AG08396 (cell line): ENCODE measurements at places on chromosomes 12 and 14.

- DNase-seq, result no peak
These were observed 74.7 kb downstream of the BTG1 start for GRCh38 chr12:92070864-92071445.

GRCh38 chr12:101885912-101886561, 8.7 kb downstream of the DRAM1 start:
- DNase-seq, result no peak

DNA sequence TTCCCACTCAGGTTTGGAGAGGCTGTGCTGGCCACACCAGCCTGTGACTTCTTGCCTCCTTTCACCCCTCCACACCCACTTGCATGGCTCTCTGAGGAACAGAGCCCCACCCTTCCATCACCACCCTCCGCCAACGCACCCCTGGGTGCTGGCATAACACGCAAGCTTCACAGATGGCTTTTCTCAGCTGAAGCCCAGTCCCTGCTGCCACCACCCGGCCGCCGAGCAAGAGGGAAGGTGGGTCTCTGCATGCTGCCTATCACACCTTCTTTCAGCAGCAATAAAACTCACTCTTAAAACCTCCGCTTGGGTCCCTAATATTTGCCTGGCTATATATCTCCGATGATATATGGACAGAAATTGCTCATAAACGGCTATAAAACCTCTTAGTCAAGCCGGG, 41.6 kb downstream of the SMUG1 start:
- DNase-seq, result no peak

DNA sequence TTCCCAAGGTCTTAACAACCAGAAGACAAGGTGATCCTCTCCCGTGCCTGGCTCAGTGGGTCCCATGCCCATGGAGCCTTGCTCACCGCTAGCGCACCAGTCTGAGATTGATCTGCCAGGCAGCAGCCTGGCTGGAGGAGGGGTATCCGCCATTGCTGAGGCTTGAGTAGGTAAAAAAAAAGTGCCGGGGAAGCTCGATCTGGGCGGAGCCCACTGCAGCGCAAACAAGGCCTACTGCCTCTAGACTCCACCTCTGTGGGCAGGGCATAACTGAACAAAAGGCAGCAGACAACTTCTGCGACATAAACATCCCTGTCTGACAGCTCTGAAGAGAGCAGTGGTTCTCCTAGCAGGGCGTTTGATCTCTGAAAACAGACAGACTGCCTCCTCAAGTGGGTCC, 104.0 kb downstream of the C14orf39 start:
- DNase-seq, result no peak

GRCh38 chr12:121590476-121591143, 9.8 kb upstream of the KDM2B start:
- peak; percentile 28 for DNase-seq

DNA sequence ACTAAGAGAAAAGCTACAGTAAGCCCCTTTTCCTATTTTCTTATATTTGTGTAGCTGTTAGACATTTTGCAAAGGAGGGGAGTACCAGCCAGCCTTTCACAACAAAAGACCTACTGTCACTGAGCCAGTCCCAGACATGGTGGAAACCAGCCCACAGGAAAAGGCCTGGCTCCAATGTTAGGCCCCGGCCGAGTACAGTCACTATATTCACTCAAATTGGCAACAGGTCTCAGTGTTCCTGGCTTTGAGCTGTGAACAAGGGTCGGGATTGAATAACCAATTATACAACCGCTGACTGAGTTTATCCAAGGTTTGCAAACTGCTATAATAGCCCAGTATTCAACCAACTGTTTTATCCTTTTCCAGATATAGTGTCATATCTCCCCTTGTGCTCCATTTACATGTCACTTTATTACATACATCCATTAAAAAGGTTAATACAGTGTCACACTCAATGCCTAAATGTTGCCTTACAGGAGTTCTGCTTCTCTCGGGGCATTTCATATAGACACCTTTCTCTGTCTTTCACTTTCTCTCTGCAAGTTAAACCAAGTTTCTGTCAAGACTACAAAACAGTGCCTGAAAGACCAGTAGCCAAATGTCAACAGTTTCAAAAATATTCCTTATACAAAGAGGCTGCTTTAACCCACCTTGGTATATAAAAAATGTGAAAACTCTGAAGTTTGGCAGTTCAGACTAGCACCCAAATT, 178.1 kb downstream of the SOX5 start:
- DNase-seq, result peak; percentile 3

DNA sequence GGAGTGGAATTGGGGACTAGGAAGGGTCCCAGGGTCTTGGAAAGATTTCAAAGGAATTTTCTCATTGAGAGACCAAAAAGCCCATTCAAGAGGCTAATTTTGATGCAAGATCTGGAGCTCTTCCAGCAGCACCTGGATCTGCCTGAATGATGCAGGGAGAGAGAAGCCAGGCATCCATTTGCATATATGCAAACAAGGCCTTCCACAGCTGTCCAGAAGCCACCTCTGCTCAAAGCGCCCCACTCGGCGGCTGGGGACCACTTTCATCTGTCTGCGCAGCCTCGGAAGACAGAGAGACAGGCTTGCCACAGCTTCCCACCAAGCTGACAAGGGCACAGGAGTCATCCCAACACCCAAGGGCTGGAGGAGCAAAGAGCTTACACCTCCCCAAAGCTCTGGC, 295.6 kb downstream of the DPF3 start:
- no peak for DNase-seq

- peak; percentile 70 for DNase-seq
These were observed 2.2 kb downstream of the KRT80 start for GRCh38 chr12:52189376-52190174.

GRCh38 chr14:29388571-29388970, 539.1 kb downstream of the PRKD1 start:
- DNase-seq, result no peak

DNA sequence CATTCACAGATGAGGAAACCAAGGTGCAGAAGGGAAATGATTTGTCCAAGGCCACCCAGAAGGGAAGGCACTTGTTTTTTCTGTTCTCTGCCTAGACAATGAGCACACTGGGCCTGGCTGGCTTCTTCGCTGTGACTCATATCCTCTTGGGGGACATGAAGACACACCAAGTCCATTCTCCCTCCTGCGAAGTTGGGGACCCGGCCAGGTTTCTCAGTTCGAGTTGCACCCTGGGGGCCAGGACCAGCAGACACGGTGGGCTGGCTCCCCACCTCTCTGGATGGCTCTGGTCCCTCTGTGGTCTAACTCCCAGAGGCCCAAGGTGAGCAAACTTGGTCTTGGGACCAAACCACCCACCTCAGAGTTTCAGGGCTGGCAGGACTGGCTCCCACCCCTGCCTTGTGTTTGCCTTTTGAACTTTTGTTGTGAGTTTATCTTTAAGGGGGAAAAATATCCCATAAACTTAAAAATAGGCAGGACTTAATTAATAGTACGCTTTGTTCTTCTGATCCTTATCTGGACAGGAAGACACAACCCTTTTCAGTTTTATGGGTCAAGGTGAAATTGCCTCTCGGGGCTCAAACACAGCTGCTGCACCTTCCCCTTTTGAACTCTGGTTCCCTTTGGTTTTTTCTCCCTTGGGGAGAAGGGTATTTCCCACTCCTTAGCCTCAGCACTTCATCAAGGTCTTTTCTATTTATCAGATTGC, 9.0 kb upstream of the MLEC start:
- DNase-seq, result no peak

DNA sequence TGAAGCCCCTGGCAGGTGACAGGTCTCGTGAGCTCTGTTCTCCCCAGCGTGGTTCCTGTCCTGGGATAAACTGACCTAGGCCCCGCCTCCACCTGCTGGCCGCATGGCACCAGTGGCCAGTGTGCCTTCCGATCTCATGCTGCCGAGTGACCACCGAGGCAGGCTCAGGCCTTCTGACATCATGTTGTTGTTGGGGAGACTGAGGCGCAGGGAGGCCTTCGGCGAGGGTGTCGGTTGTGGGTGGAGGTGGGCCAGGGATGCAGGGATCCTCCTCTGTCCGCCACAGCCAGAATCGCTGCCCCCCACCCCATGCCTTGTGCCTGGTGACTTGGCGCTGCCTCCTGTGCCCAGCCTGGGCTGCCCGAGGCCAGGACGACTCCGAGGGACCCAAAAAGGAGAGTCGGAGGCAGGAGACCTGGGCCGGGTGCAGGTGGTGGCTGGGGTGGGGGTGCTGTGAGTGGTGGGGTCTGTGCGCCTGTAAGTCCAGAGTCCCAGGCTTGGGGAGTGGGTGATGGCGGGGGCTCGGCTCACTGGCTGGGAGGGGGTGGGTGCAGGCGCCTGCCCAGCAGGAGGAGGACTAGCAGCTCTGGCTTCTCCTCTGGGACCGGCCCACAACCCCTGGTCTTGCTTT, 24.3 kb downstream of the ASPG start:
- DNase-seq, result no peak

DNA sequence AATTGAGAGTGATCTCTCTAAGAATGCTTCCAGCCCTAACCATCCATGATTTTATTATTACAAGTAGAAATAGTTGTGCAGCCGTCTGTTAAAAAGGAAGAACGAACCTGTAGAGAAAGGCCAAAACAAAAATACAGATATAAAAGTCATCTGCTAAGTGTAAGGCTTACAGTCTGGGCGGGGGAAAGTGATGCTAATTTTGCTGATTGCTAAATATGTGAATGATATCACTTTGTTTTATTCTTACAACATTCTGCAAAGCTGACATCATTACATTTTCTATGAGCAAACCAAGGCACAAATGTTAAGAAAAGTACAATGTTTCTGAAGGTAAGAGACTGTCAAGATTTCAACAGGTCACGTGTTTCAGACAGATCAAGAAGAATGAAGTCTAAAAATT, 101.5 kb upstream of the RAP1B start:
- no peak for DNase-seq

DNA sequence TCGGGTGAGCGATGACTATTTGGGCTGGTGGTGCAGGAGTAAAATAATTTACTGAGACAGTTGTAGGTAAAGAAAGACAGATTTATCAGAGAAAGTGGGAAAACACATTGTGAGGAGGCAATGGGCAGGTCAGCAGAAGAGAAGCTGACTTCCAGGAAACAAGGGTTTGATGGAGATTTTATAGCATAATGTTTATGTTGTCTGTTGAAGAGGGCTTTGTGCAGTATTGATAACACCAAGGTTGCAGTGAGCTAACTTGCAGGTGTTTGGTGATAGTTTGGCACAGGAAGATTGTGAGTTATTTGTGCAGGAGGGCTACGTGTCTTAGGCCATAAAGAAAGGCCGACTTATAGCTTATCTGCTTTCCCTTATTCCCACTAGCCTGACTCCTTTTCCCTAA, 72.2 kb downstream of the DHRS2 start:
- DNase-seq, result no peak

- peak; percentile 16 for DNase-seq
These were observed 36.1 kb downstream of the SNX6 start for GRCh38 chr14:34593740-34594375.

DNA sequence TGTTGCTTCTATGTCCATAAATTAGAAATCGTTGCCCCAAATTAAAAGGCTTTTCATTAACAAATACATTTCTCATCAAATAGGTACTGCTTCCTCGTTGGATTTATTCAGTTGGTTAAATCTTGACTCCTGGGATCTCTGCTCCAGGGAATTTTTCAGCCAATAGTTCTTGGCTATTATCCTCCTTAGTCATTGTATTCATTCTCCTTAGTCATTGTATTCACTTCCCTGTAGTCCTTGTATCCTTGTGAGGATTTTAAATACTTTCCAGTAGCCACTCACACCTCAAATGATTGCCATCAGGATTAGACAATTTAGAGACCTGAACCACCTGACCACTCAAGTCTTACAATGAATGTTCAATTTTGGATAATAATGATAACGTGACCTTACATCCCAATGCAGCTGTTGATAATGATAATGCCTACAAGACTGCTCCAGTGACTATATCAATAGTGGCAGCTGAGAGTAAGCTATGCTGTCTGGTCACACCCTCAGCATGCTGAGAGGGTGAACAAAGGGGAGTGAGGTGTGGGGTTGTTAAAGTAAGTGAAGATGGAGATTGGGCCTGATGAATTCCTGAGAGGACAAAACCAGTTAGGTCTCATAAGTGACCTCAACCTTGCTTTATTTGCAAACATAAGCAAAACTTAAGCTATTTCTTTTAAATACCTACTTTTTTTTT, 193.7 kb upstream of the RTL1 start:
- no peak for DNase-seq

DNA sequence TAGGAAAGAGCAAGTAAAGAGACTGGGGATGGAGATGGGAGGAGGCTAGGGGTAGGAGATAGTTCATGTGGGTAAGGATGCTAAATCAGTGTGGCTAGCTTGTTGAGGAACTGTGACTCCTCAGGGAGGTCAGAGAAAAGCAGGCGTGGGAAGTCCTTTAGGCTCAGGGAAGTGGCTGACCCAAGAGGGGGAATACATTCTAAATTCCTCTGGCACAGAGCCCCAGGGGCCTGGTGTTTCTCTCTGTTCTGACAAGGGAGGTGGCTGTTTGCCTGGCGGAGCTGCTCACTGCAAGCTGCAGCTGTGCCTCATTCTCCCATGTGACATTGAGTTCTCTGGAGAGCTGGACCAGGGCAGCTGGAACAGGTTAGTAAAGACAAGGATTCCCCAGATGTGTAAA, 152.2 kb upstream of the SLC38A2 start:
- DNase-seq, result peak; percentile 79
